ENCODE measurements at places on chromosomes 16 and 17.

DNA sequence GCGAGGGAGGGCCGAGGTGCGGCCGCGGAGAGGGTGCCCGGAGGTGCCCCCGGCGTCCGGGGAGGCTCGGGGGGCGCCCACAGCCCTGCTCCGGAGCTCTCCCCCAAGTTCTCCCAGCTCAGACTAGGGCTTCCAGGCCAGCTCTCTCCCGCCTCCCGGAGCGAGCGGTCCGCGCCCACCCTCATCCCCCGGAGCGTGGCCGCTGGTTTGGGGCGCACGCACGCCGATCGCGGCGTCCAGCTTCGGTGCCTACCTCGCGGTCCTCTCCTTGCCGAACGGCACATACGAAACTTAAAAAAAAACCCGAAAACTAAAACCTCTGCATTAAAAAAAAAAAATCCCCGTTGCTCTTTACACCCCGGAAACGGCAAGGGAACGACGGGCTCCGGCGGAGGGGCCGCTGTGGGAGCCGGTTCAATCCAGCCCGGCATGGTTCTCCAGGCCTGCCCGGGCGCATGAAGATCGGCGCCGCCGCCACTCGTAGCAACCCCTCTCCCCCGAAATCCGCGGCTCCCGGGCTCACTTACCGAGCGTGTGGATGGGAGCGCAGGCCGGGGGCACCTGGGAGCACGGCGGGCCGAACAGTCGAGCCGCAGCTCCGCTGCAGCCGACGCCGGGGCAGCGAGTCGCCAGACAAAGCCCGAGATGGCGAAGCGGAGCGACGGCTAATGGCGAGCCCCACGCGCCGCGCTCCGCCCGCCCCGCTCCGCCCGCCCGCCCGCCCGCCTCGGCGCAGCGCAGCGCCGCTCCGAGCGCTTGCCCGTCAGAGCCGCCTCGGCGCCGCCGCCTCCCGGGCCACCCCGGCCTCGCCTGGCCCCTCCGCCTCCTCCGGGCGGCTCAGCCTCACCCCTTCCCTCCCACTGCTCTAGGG, 973 bp upstream of the UBTF start:
- peak; percentile 66 for DNase-seq

- DNase-seq: no peak
These were observed at the start of gene RPUSD1 for GRCh38 chr16:787978-788398. TSS of gene RPUSD1 (minus strand) at chr16:788381. CDS start at chr16:787737, 644 bp downstream.

- peak; percentile 44 for DNase-seq
These were observed 394 bp upstream of the PRM3 start for GRCh38 chr16:11273721-11274324.

DNA sequence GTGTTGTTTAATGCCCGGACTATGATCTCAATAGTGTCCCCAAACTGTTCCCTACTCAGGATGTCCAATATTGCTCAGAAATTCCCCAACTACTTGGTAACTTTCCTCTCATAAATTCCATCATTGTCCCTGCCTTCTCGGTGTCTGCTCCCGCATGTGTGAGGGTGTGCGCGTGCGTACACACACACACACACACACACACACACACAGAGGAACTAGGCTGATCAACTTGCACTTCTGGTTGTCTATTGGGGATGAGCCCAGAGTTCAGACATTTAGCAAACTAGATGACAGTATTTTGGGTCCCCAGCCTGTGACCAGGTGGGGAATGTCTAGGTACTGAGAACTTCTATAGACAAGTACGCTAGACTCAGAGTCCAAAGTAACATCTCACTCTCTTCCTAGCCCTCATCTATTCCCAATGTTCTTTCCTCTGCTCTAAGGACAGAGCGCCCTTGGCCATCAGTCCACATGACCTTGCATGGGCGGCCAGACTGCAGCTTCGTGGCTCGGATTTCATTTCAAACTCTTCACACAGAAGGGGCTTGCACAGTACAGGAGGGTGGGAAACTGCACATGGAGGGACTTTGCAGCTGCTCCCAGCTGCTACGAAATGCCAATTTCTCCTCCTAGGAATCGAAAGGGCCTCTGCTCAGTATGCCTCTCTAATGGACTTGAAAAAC, 5.3 kb downstream of the HS3ST3A1 start:
- DNase-seq: peak; percentile 32

- DNase-seq: no peak
These were observed 151.0 kb upstream of the SALL1 start for GRCh38 chr16:51302042-51302441.

DNA sequence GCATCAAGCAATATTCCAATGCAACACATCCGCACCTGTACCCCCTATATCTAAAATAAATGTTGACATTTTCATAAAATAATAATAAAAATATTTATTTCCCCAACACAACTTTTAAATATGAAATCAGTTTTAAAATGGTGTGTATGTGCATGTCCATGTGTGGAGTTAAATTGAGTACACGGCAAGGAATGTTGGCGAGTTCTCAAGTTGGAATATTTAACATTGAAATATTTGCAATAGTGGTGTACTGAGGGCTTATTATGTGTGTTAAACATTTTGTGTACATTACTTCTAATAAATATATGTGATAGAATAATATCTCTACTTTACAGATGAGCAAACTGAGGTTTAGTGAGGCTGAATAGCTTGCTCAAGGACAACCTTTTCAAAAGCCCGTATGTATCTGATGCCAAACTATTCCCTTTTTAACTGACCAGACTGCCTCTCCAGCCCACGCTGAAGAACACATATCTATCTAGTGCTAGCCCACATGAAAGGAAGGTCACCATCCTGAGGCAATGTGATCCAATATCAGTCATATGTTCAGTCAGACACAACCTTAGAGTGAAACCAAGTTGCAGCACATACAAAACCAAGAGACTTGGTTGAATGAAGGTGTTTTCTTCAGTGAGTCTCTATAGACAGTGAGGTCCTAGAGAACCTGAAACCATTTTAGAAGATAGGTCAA, 192.2 kb upstream of the CDH11 start:
- no peak for DNase-seq

DNA sequence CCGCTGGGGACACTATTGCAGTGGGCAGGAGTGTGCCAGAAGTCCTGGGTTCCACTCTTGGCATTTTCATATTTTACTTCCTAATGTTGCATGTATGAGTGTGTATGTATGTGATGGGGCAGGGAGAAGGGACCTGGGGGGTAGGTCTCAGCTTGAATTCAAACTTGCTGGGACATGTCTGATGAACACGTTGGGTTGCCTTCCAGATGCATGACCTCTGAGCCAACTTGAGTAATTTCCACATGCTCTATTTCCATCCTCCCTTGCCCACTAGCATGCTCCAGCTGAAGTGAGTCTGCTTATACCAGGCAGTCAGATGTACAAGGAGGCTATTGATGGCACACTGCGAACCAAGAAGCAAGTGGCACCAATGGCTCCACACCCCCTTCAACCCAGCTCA, 32.9 kb upstream of the SRSF1 start:
- no peak for DNase-seq

- no peak for DNase-seq
These were observed 927.6 kb upstream of the CDH8 start for GRCh38 chr16:62963846-62964245.

DNA sequence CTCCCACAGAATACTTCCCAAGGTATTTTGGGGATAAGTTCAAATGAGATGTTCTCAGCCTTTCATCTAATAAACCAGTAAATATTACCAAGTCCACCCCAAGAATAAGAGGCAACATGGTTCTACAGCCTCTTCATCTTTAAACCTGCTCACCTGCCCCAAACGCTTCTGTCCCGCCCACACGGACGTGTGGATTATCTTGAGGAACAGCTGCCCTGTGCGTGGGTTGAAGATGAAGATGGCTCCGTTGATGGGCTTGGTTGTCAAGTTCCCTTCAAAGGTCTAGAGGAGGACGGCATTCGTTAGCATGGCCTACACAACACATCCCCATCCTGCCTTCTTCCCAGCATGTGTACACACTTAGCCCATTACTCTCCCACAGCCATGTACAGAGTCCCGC, 8.4 kb upstream of the RILP start:
- DNase-seq: no peak

DNA sequence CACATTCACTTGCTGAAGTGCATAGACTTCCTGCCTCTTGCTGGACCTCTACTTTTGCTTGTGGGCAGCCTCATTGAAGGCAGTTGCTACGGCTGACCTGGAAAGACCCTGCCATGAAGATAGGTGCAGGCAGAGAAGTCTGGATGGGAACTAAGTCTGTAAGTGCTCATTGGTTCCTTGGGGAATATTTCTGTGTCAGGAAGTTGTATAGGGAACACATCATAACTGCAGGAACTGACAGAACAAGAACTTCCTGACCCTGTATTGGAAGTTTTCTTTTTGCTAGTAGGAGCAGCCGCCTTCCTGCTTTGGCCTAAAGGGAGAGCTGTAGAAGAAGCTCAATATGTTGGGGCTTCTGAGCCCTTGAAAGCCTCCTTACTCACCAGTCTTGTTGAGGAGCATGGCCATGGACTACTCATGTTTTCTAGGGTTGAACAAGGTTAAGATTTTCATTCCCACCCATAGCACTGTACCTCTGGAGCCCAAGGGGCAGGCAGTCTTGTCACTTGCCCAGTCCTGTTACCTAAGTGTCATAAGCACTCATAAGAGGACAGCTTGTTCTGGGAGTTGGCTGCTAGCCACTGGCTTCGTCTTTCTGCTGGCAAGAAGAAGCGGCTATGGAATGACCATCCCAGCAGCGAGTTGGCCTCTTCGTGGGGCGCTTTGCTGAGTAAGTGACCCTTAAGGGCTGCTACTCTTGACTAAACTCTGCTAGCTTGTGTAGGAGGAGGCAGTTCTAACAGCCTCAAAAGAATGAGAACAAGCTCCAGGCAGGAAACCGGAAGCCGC, 7.2 kb downstream of the UBFD1 start:
- DNase-seq: no peak

DNA sequence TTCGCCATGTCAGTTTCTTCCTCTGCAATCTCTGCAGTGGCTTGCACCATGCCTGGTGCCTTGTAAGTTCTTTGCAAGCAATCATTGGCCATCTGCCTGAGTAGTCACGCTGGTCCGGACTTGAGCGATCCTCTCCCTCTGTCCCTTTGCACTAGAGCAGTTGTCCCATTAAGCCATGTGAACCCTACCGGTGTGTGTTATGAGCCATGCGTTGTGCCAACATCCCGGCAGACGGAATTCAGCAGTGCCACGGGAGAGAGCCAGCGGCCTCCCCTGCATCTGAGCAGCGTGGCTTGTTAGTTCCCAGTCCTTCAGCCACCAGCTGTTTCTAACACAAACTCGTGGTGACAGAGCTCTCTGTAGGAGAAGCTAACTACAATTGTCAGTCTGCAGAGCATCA, 275.1 kb upstream of the HSBP1 start:
- no peak for DNase-seq

DNA sequence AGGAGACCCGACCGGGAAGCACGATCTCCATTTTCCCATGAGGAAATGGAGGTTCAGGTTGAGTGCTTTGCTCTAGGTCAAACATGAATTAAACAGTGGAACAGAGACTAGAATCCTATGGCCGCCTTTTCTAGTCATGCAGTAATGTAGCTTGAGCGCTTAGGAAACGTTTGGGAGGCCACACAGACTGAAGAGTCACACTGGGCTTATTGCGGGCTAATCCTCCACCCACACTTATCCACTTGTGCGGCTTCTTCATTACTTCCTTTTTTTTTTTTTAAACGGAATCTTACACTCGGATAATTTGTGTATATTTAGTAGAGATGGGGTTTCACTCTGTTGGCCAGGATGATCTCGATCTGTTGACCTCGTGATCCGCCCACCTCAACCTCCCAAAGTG, 26.0 kb downstream of the CACNG3 start:
- DNase-seq: no peak

- no peak for DNase-seq
These were observed 101.8 kb downstream of the PARN start for GRCh38 chr16:14528306-14528705.

DNA sequence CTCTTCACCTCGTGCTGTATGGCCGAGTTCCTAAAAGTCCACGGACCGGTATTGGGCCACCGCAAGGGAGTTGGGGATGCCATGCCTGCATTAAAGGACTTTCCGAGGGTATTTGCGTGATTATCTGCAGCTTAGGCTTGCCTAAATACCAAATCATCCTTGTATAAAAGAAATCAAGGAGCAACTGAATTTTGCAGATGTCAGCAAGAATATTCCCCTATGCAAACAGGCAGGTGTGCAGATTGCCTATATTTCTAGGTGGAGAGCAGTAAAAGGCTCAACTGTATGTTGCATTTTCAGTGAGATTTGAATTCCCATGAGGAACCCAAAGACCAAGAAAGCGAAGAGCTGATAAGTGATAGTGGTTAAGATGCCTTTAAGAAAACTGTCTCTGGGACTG, 452.3 kb downstream of the CDH11 start:
- DNase-seq: no peak

- no peak for DNase-seq
These were observed 144.0 kb upstream of the CIBAR2 start for GRCh38 chr16:85256190-85256739.

DNA sequence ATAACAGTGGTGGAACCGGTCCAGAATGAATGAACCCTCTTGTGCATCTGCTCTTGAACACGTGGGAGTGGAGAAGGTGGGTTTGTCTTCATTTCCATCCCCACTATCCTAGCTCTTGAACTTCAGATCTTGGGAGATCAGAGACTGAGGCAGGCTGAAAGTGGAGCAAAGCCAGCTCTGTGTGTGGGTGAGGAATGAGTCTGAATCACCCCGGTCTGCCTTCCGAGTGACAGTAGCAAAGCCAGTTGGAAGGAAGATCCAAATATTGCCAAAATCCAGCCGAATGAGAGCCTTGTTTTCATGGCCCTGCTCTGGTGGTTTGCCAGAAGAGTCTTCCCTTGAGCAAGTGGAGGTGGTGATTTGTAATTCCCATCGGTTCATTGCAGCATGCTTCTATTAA, 29.0 kb upstream of the ASIC2 start:
- DNase-seq: no peak

DNA sequence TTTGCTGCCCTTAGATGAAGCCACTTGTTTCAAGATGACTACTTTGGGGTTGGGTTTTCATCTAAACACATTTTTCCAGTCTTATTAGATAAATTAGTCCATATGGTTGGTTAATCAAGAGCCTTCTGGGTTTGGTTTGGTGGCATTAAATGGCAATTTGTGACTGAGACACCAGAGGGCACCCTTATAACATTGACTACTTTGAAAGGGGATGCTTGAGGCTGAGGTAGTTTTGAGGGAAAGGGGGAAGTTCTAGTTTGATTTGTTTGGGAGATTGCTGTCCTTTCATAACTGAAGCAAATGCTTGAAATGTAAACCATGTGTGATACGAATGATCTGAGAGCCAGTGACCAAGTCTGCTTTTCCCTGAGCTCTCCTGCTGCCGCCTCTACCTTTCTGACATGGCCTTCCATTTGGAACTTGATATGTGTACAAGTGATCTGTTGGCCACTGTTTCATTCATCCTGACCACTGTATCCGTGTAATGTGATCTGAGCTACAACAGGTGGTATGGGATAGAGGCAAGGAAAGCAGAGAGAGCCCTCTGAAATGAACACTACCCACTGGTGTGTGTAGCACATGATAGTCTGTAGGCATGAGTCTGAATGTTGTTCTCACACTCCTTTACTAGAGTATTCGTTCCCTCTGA, 5.8 kb upstream of the RARA start:
- DNase-seq: peak; percentile 90

GRCh38 chr16:47258874-47259461, 115.2 kb upstream of the NETO2 start:
- DNase-seq: no peak

Data from lung (tissue), 17 donors.